ENCODE measurements at places on chromosomes 12 and 14.

GRCh38 chr12:76685246-76685678, 78.7 kb upstream of the ZDHHC17 start:
- H3K27ac ChIP-seq: no peak overlapping the region
- H3K4me3 ChIP-seq: no peak overlapping the region
- no peaks in the 10 kb centered on the region for H3K27me3 ChIP-seq

- no peak overlapping the region for H3K27ac ChIP-seq
- H3K4me3 ChIP-seq: no peak overlapping the region
- no peaks in the 10 kb centered on the region for H3K4me1 ChIP-seq
- H3K27me3 ChIP-seq: no peaks in the 10 kb centered on the region
- H3K36me3 ChIP-seq: peaks cover 15% of the 10 kb centered on the region
These were observed 34.0 kb downstream of the TCHP start for GRCh38 chr12:109934026-109934425.

- H3K4me1 ChIP-seq: peaks cover 10% of the 10 kb centered on the region
- H3K36me3 ChIP-seq: no peaks in the 10 kb centered on the region
- H3K27ac ChIP-seq: no peak overlapping the region
- DNase-seq: no peak
- H3K27me3 ChIP-seq: peaks cover 2% of the 10 kb centered on the region
- no peak overlapping the region for H3K4me3 ChIP-seq
These were observed 278.9 kb upstream of the CRY1 start for GRCh38 chr12:107372229-107372658.

DNA sequence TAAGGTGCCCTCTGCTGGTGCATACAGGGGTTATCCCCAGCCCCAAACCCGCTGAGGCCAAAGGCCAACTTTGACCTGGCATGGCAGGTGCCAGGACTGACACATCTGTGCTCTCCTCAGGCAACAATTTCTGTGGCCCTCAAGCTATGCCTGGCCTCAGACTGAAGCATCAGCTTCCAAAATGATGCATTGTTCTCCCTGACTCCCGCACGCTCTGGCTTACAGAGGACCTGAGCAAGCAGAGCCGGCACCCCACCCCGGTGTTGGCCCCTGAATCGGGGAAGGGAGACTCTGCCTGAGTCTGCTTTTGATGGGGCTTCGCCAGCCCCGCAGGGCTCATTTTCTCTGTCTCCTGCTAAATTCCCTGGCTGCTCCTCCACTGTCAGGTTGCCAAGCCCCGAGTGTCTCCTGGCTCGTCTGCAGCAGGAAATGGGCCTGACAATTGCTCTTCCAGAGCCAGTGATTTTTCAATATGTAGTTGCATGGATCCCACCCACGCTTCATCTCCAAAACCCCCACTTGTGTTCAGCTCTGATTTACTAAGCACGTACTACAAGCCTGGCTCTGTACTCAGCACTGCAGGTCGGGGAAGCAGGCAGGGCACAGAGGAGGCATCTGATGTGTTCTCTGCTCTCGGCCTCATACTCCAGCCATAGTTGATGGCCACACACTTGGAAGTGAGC, 126.1 kb downstream of the SLC38A6 start:
- no peaks in the 10 kb centered on the region for H3K36me3 ChIP-seq
- H3K27ac ChIP-seq: no peak overlapping the region
- H3K4me1 ChIP-seq: peaks cover 42% of the 10 kb centered on the region
- no peaks in the 10 kb centered on the region for H3K27me3 ChIP-seq
- no peak for DNase-seq

- H3K4me1 ChIP-seq: peaks cover 24% of the 10 kb centered on the region
- H3K27ac ChIP-seq: peak overlapping the region; percentile 96
- peaks cover 2% of the 10 kb centered on the region for H3K27me3 ChIP-seq
- no peak for DNase-seq
These were observed 42.1 kb upstream of the CTDSP2 start for GRCh38 chr12:57888409-57889157.
